IMR-90 (cell line): ENCODE measurements at places on chromosomes 1 and 21. TPM values are rescaled to one million over a fixed set of nuclear protein-coding genes. Genes with fewer than 3 reads are reported as not detected.
A peak's percentile ranks its signal among the peaks of the same experiment; 100 is the strongest.

Gene COL18A1
- total RNA-seq, result 4.3 and 6.7 TPM in 2 replicates

Gene PKP1
- under 0.01 and 0.18 TPM in 2 replicates for total RNA-seq

Gene FLG2
- not detected in 2 replicates for total RNA-seq

Gene LRRC7
- under 0.01 TPM in 2 replicates for total RNA-seq

Gene MEX3A
- total RNA-seq, result 2.3 and 2.5 TPM in 2 replicates

Gene MYOC
- not detected in 2 replicates for total RNA-seq

Gene CYP4A22
- not detected in 2 replicates for total RNA-seq

GRCh38 chr1:153337980-153338853 lies 10.4 kb downstream of the PGLYRP4 start:
- DNase-seq, result no peak

DNA sequence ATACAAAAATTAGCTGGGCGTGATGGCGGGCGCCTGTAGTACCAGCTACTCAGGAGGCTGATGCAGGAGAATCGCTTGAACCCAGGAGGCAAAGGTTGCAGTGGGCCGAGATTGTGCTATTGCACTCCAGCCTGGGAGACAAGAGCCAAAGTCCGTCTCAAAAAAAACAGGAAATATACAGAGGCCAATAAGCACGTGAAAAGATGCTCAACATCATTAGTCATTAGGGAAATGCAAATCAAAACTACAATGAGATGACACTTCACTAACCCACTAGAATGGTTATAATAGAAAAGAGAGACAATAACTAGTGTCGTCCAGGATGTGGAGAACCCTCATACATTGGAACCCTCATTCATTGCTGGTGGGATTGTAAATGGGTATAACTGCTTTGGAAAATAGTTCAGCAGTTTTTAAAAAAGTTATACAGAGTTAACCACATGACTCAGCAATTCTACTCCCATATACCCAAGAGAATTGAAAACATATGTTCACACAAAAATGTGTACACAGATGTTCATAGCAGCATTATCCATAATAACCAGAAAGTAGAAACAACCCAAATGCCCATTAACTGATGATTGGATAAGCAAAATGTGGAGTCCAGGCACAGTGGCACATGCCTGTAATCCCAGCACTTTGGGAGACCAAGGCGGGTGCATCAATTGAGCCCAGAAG lies 6.4 kb upstream of the E2F2 start:
- DNase-seq, result peak; percentile 68

DNA sequence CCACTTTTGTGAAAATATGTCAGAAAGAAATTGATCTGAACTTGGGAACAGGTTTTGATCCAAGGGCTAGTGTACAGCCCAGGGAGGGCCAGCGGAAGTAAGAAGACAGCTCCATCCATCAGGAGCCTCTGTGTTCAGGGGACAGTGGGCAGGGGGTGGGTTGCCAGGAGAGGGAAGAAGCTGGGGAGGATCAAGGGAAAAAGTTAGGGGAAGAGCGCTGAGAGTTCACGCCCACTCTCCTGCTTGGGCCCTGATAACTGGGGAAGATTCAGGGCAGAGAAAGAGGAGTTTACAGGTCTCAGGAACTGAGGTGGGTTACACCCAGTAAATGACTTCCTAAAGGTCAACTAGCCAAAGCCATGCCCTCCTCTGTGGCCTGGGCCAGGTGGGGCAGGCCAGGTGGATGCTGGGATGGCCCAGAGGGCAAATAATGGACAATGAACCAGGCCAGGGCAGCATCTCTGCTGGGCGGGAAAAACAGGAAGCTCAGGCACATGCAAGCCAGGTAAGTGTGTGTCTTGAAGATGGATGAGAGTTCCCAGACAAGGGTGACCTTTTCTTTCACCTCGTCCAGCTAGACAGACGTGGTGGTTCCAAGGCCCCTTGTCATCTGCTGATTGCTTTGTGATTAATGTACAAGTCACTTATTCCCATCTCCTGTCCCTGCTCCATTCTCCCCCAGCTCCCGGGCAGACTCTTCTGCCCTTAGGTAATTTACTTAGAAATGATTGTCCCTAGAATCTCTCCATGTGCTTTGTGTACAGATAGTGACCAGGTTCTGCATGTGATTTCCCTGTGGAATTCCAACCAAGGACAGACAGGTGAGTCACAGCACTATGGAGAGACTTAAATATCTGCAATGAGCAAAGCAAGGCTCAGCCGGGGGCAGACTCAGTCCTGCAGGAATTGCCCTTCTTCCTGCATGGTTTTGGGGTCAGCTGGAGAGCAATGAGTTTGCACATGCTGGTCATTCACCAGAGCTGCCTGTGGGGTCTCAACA lies 57.0 kb downstream of the MDM4 start:
- DNase-seq, result peak; percentile 63

DNA sequence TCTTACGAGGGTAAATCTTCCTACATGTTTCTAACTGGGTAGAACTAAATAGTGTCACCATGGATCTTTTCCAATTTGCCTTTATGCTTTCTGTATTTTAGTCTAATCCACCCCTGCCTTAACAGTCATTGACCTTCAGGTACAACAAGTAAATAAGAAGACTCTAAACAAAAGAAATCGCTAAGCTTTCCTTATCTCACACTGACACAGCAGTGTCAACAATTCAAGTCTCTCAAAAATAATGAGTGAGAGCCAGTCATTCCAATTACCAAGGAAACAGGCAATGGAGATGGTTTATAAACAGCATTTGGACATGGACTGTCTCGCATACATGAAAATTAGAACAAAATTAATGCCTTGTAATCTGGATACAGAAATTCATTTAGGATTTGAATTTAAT lies 365.8 kb downstream of the VAV3 start:
- DNase-seq, result no peak

DNA sequence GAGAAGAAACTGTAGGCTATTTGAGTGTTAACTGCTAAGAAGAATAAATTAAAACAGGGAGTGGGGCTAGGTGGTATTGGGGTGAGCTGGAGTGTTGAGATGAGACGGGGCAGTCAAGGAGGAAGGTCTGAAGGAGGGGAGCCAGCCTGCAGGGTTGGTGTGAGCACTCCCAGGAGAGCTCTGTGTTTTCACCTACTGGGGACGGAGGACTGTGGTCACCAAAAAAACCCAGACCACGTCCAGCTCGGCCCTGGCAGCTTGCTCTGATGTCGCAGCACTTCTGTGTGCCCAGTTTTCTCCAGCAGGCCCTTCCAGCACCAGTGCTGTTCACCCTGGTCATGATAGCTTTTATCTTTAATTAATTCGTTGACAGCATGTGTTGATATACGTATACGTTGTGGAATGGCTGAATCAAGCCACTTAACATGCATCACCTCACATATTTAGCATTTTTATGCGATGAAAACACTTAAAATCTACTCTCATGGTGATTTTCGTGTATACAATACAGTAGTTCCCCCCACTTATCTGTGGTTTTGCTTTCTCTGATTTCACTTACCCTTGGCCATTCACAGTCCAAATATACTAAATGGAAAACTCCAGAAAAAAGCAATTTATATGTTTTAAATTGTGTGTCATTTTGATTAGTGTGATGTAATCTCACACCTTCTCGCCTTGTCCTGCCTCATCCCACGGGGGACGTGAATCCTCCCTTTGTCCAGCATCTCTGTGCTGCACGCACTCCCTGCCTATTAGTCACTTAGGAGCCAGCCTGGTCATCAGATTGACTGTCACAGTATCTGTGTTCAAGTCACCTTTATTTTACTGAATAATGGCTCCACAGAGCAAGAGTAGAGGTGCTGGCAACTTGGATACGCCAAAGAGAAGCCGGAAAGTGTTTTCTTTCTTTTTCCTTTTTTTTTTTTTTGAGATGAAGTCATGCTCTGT lies 12.3 kb downstream of the FAM3B start:
- peak; percentile 35 for DNase-seq

GRCh38 chr1:154998818-154999570 lies 3.6 kb upstream of the ZBTB7B start:
- DNase-seq, result peak; percentile 62

GRCh38 chr1:174580801-174581200 lies 133.0 kb downstream of the GPR52 start:
- DNase-seq, result no peak

GRCh38 chr1:7501084-7501491 lies 270.0 kb upstream of the VAMP3 start:
- DNase-seq, result no peak

GRCh38 chr1:44554706-44555105 lies 119.6 kb downstream of the TMEM53 start:
- DNase-seq, result no peak

DNA sequence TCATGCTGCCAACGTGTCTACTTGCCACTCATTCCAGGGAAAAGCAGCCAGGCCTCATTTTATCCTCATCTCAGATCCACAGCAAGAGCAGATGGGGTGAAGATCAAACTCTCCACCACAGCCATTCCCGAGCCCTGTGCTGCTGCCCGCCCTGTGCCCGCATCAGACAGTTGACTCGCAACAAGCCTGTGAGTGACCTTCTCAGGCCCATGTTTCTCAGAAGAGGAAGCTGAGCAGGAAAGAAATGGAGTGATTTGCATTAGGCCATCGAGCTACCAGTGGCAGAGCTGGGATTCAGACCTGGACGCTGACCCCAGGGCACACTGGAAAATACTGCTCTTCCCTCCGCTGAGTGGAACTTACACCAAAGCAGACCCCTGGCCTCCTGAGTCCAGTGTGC lies 1.2 kb downstream of the CNR2 start:
- DNase-seq, result no peak

- no peak for DNase-seq
These were observed 770.1 kb upstream of the CXADR start for GRCh38 chr21:16742741-16743140.

DNA sequence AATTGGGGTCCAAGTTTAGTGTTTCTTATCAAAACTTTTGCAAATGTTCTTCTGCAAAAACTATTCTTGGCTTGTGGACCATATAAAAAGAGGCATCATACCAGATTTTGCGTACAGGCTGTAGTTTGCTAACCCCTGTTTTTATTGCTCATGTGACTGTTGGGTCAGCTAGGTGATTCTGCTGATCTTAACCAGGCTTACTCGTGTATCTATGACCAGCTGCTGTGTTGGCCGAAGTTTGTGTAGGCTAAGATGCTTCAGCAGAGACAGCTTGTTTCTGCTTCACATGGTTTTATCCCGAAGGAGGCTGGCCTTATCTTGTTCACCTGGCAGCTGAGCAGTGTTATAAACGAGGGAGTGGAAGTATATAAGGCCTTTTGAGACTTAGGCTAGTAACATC lies 38.2 kb downstream of the POU2F1 start:
- no peak for DNase-seq

- no peak for DNase-seq
These were observed 20.3 kb downstream of the PTGS2 start for GRCh38 chr1:186659890-186660341.
